HFFc6 (cell line): ENCODE measurements at places on chromosomes 6 and 20. TPM values are rescaled to one million over a fixed set of nuclear protein-coding genes. Genes with fewer than 3 reads are reported as not detected.

Gene SH3BGRL2
- 0.24 to 0.38 TPM (median 0.29 TPM) in 3 replicates for total RNA-seq

Gene THBS2
- 156 to 227 TPM (median 176 TPM) in 3 replicates for total RNA-seq

GRCh38 chr20:36310215-36310981 is 4.3 kb downstream of the DLGAP4 start:
- no peaks in the 10 kb centered on the region for H3K36me3 ChIP-seq
- no peak for DNase-seq
- no peaks in the 10 kb centered on the region for H3K4me1 ChIP-seq
- H3K4me3 ChIP-seq: no peak overlapping the region
- H3K27me3 ChIP-seq: peaks cover 39% of the 10 kb centered on the region

Gene TPX2
- 51.0 to 108 TPM (median 93.0 TPM) in 3 replicates for total RNA-seq

DNA sequence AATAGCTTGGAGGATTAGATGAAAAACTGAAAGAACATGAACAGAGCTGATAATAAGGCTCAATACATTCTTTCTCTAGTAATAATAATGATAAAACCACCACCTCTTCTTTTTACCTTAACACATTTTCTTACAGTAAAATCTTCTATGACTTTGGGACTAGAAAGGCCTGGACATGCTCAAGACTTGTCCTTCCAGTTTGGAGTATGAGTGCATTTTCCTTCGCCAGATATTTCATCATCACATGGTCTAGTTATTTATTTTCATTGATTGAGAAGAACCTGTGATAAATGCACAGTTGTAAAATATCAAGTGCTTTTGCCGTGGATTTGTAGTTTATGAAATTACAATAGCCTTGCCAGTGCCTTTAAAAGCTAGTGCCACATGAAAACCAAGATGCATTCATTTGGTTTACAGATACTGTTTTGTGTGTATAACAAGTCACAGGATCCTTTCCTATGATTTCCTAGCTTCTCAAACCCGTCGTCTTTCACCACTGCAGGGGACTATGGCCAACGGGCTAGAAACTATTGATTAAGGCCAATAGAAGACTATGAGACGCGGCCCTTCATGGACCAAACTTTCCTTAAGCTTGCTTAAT is 200.2 kb upstream of the ZNF217 start:
- no peak for DNase-seq
- H3K27ac ChIP-seq: no peak overlapping the region; the same call in 1 of the 2 replicates

- no peak for DNase-seq
- H3K4me3 ChIP-seq: no peak overlapping the region
- H3K36me3 ChIP-seq: no peaks in the 10 kb centered on the region
- no peak overlapping the region for H3K27ac ChIP-seq
- H3K27me3 ChIP-seq: no peaks in the 10 kb centered on the region
- no peaks in the 10 kb centered on the region for H3K4me1 ChIP-seq
Measured at GRCh38 chr20:19292254-19292653, 79.8 kb downstream of the SLC24A3 start.

Gene SLC17A3
- total RNA-seq: not detected in 2 replicates

GRCh38 chr6:158808941-158809678 is 10.1 kb downstream of the EZR start:
- peak overlapping the region; percentile 37 for H3K27ac ChIP-seq
- H3K27me3 ChIP-seq: peaks cover 8% of the 10 kb centered on the region
- no peak for DNase-seq
- H3K4me3 ChIP-seq: no peak overlapping the region
- H3K4me1 ChIP-seq: peaks cover 58% of the 10 kb centered on the region
- peaks cover 42% of the 10 kb centered on the region for H3K36me3 ChIP-seq

Gene NKAPL
- 0.15 TPM in 1 of 3 replicates, not detected in the others for total RNA-seq

DNA sequence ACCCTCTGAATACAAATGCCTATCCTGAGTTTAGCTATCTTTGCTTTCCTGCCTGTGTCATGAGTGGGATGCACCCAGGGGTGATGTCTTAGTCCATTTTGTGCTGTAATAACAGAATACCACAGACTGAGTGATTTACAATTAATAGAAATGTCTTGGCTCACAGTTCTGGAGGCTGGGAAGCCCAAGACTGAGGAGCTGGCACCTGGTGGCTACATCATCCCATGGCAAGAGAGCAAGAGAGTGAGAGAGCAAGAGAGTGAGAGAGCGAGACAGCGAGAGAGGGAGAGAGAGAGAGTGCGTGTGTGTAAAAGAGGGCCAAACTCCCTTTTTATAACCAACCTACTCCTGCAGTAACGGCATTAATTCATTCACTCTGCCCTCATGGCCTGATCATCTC is 76.8 kb downstream of the PRDM1 start:
- peak overlapping the region; percentile 100 for H3K27ac ChIP-seq
- peaks cover 4% of the 10 kb centered on the region for H3K27me3 ChIP-seq
- H3K4me1 ChIP-seq: peaks cover 77% of the 10 kb centered on the region
- peak overlapping the region; percentile 80 for H3K4me3 ChIP-seq
- DNase-seq: no peak

GRCh38 chr20:20233041-20233514 is 134.8 kb upstream of the INSM1 start:
- no peak overlapping the region for H3K27ac ChIP-seq
- H3K4me1 ChIP-seq: no peaks in the 10 kb centered on the region
- peaks cover 14% of the 10 kb centered on the region for H3K27me3 ChIP-seq
- H3K36me3 ChIP-seq: no peaks in the 10 kb centered on the region

DNA sequence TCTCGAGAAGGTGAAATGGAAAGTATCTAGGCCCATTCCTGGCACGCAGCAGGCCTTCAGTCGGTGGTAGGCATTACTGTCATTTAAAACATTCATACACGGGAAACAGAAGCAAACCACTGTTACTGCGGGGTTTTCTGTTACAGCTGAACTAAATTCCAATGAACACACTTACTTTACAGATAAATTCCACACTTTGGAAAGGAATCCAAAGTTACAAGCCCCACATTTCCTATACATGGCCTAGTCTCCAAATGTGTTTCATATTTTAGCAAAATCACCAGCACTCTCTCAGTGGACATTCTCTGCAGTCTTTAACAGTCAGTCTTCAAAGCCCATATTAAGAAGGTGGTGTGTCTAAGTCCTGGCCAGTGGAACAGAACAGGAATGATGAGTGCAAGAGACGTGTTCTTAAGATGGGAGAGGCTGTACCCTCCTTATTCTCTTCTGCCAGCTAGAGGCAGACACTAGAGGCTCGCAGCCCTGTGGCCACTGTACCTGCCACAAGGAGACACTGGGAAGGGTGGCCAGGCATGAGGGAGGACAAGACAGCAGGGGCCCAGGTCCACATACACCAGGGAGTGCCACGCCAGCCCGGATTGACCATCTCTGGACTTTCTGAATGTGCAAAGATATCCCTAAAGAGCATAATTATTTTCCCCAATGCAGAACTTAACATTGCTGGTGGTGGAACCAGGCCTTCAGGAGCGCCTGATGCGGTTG is 76.4 kb downstream of the CDC5L start:
- peaks cover 22% of the 10 kb centered on the region for H3K4me1 ChIP-seq
- H3K27me3 ChIP-seq: peaks cover 2% of the 10 kb centered on the region; the same call in 1 of the 2 replicates
- no peak overlapping the region for H3K4me3 ChIP-seq
- H3K36me3 ChIP-seq: no peaks in the 10 kb centered on the region
- H3K27ac ChIP-seq: no peak overlapping the region

DNA sequence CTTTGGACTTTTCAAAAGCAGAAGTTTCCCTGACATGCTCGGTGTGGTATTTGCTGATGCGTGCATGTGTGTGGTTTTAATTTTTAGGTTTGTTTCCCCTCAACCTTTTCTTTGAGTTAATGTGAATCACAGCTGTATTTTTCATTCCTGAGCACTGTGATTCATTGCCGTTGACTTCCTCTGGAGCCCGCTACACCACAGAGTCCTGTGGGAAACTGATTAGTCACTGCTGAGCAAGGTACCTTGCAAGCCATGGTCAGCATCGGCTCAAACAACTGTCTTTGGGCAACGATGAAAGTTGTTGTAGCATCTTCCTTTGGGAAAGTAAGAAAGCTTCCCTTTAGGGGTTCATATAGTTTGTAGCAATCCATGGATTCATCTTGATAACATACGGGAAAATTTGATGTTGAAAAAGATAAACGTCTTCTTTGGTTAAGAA is 57.5 kb downstream of the RIN2 start:
- H3K4me1 ChIP-seq: peaks cover 72% of the 10 kb centered on the region
- 0 out of 2 replicates have a peak, but pooled peaks cover 4% of the 10 kb centered on the region for H3K27me3 ChIP-seq
- peak overlapping the region; percentile 75 for H3K4me3 ChIP-seq
- peaks cover 16% of the 10 kb centered on the region for H3K36me3 ChIP-seq
- DNase-seq: peak; percentile 98
- peak overlapping the region; percentile 98 for H3K27ac ChIP-seq

GRCh38 chr6:12232821-12233220 is 57.3 kb upstream of the EDN1 start:
- H3K27ac ChIP-seq: peak overlapping the region; percentile 75
- H3K4me3 ChIP-seq: peak overlapping the region; percentile 60
- H3K27me3 ChIP-seq: no peaks in the 10 kb centered on the region
- no peaks in the 10 kb centered on the region for H3K36me3 ChIP-seq
- no peak for DNase-seq
- H3K4me1 ChIP-seq: peaks cover 24% of the 10 kb centered on the region

- H3K27me3 ChIP-seq: no peaks in the 10 kb centered on the region; the same call in none of the 2 replicates
- H3K36me3 ChIP-seq: peaks cover 5% of the 10 kb centered on the region; the same call in 1 of the 2 replicates
- DNase-seq: no peak
- H3K27ac ChIP-seq: no peak overlapping the region
Measured at GRCh38 chr6:156839129-156839528, 62.0 kb downstream of the ARID1B start.

Gene FAM209B
- total RNA-seq: 0.28 TPM in 1 of 3 replicates, not detected in the others

Gene C2
- total RNA-seq: 0.24 to 0.41 TPM in 2 of 3 replicates, not detected in the other

Gene DLK2
- 2.0 to 2.4 TPM (median 2.0 TPM) in 3 replicates for total RNA-seq

- no peak for DNase-seq
- no peaks in the 10 kb centered on the region for H3K4me1 ChIP-seq
- H3K27me3 ChIP-seq: peaks cover 8% of the 10 kb centered on the region; the same call in 1 of the 2 replicates
- H3K27ac ChIP-seq: no peak overlapping the region
- no peaks in the 10 kb centered on the region for H3K36me3 ChIP-seq
- H3K4me3 ChIP-seq: no peak overlapping the region
Measured at GRCh38 chr20:13294522-13294921, 73.4 kb downstream of the ISM1 start.

DNA sequence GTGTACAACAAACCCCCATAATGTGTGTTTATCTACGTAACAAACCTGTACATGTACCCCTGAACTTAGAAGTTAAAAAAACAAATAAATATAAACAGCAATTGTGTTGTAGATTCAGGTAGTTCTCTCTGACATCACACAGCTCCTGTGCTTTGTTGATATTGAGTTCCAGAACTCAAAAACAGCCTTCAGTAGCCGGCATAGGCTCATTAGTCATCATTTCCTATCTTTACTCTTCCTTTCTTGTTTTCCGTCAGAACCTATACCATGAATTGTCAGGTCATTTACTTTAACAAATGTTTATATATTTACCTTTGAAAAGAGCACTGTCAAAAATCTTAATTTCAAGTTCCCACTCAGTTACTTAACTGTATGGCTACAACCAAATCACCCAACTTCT is 88.8 kb downstream of the ADTRP start:
- DNase-seq: no peak
- H3K27ac ChIP-seq: no peak overlapping the region
- H3K27me3 ChIP-seq: no peaks in the 10 kb centered on the region
- H3K4me1 ChIP-seq: peaks cover 34% of the 10 kb centered on the region

DNA sequence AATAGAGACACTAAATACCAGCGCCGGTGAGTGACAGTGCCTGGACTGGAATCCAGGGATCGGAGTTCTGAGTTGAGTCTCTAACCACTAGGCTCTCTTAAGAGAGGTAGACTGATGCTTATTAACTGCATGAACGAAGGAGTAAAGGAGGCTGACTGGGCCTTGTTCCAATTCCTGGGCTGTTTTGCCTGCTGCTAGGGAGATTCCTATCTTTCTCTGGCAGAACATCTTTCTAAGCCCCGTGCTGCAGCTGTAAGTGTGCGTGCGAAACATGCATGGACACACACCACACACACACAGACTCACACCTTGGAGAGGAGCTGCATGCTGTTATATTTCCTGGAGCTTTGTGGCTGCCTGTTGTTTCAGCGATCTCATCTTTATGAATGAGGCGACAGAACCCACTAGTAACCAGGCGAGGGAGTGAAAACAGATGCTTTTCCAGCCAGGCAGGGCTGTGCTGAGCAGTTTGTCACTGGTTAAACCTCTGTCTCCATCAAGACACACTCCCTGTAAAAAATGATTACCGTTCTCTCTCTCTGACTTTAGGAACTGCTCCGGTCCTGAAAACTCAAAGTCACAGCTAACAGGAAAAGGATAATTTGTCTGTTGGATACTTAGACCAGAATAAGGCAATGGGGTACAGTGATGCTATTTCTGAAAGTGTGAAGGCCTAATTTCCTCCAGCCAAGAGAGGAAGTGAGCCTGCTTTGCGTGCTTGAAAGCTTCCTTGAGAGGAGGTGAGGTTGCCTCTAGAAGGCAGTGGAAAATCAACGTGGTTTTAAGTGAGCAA is 157.4 kb upstream of the ZNF217 start:
- peak overlapping the region; percentile 98 for H3K27ac ChIP-seq
- H3K27me3 ChIP-seq: no peaks in the 10 kb centered on the region

- peak overlapping the region; percentile 66 for H3K27ac ChIP-seq
- H3K4me1 ChIP-seq: peaks cover 33% of the 10 kb centered on the region
- peak overlapping the region; percentile 58 for H3K4me3 ChIP-seq
- peaks cover 13% of the 10 kb centered on the region for H3K27me3 ChIP-seq
- peak; percentile 64 for DNase-seq
Measured at GRCh38 chr6:1363729-1364572, 25.4 kb upstream of the FOXF2 start.

DNA sequence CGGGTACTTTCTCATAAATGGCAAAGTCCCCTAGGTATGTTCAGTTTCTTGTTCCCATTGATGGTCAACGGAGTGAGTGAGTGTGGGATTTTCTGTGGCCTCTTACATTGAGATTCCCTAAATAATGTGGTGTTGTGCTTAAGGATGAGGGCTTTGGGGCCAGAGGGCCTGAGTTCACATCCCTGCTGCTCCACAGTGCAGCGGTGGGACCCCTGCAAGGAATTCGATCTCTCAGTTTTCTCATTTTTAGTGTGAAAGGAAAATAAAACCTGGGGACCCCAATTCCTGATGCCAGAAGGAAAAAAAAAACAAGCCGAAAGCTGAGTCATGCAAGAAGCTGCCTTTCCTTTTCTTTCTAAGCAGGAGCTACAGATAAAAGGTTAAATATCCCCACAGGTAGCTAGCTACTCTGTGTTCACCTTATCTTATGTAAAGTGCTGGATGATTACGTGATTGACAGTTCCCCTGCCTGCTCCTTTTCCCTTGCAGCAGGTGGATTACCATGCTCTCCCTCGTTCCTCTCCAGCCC is 120.2 kb upstream of the CLDN20 start:
- H3K4me3 ChIP-seq: peak overlapping the region; percentile 88
- DNase-seq: no peak
- no peaks in the 10 kb centered on the region for H3K27me3 ChIP-seq
- H3K27ac ChIP-seq: peak overlapping the region; percentile 88
- H3K4me1 ChIP-seq: peaks cover 59% of the 10 kb centered on the region
- peaks cover 24% of the 10 kb centered on the region for H3K36me3 ChIP-seq

Gene PCK1
- not detected in 3 replicates for total RNA-seq

GRCh38 chr6:102417368-102417998 is 1024.0 kb downstream of the GRIK2 start:
- H3K36me3 ChIP-seq: no peaks in the 10 kb centered on the region
- DNase-seq: no peak
- H3K4me3 ChIP-seq: no peak overlapping the region
- no peak overlapping the region for H3K27ac ChIP-seq
